ENCODE measurements at places on chromosomes 4 and X.

GRCh38 chr4:39495446-39496213, 31.6 kb downstream of the UGDH start:
- DNase-seq, result no peak

- DNase-seq, result no peak
These were observed 10.5 kb downstream of the SLC16A2 start for GRCh38 chrX:74431797-74432196.

- DNase-seq, result no peak
These were observed 182.2 kb upstream of the ATOH1 start for GRCh38 chr4:93646233-93646930.

- no peak for DNase-seq
These were observed 97.4 kb downstream of the NLGN4X start for GRCh38 chrX:6131287-6131686.

GRCh38 chr4:96787766-96788165, 947.9 kb downstream of the PDHA2 start:
- DNase-seq, result no peak

DNA sequence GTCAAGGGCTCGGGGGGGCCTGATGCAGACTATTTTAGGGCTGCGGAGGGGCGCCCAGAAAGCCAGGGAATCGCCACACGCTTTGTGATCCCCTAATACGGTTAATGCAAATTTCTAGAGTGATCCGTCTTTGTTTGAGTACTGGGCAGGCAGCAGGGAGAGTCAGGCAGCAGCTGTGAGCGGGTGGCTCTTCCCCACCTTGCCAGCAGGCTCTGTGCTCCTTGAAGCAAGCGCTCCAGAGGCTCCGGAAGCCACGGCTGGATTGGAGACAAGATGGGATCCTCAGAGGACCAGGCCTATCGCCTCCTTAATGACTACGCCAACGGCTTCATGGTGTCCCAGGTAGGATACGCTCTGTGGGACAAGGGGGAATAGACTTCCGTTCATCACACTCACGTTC, at the start of gene ASMT:
ASMT (plus strand) TSS at position 133 of the 400 bp plus-strand sequence; CDS start at position 274, 141 bp downstream.
- no peak for DNase-seq
